ENCODE measurements at places on chromosomes 2 and 18. TPM values are rescaled to one million over a fixed set of nuclear protein-coding genes. Genes with fewer than 3 reads are reported as not detected.

GRCh38 chr2:42613281-42614064, 45.0 kb downstream of the MTA3 start:
- no peak for DNase-seq

- DNase-seq = no peak
Observed at GRCh38 chr2:38775921-38776225, 2.1 kb upstream of the GEMIN6 start.

DNA sequence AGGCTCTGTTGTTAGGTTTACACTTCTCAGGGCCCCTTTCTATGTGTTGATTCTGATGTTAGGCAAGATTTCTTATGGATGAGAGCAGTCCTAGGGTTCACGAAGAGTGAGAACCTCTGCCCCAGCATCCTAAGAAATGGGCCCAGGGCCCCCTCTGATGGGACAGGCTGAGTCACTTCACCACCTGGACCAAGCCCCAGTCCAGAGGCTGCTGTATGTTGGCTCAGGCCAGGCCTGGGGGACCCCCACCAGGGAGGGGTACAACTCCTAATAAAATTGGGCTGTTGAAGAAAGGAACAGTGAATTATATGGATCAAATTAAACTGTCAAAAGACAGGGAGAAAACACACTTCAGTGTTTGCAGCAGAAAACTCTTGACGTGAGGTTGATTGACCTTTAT, 365.9 kb upstream of the HS6ST1 start:
- no peak for DNase-seq

- no peak for DNase-seq
Observed at GRCh38 chr2:203718087-203718486, 11.6 kb downstream of the CD28 start.

DNA sequence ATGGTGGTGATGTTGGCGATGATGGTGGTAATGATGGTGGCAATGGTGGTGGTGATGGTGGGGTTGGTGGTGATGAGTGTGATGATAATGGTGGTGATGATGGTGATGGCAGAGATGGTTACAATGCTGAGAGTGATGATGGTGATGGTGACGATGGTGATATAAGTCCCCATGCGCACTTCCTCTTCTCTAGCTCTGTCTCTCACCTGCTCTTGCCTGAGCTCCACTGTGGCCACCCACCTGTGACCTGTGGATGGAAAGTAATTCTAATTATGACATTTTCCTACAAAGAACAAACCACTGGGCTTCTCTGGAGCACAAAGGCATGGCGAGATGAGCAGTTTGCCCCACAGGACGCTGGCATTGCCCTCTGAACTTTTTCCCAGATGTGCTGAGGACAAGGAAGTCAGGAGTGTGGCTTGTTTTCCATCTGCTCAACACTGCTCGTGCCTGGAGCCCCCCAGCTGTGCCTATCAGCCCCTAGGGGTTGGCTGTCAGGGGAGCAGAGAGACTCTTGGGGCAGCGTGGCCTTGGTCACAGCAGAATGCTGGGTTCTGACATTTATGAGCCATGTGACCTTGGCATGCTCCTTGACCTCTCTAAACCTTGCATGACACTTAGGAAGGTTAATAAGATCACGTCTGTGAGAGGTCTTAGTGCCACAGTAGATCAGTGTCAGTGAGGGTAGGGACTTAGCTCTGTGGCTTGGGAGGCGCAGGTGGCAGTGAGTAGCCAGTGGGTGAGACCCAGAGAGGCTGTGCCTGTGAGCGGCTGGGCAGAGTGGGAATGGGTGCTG, 68.4 kb downstream of the RRM2 start:
- no peak for DNase-seq

DNA sequence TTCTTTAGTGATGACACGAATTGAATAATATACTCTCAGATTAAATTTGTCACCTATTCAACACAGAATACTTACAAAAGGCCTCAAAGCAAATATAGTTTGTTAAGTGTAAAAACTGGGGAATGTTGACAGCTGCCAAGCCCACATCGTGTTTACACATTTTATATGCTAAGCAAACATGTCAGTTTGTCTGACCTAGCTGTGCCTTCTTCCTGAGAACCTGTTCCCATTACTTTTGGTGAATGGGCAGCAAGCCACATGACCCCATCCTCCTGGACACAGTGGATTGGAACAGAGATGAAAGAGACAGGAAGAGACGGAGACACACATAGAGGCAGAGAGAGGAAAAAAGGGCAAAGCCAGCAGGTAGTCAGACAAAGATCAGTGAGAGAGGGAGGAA, 22.9 kb upstream of the CUL3 start:
- DNase-seq = no peak

- no peak for DNase-seq
Observed at GRCh38 chr2:215929602-215930335, 83.6 kb downstream of the MREG start.

- no peak for DNase-seq
Observed at GRCh38 chr2:27929916-27930486, 39.5 kb downstream of the BABAM2 start.

DNA sequence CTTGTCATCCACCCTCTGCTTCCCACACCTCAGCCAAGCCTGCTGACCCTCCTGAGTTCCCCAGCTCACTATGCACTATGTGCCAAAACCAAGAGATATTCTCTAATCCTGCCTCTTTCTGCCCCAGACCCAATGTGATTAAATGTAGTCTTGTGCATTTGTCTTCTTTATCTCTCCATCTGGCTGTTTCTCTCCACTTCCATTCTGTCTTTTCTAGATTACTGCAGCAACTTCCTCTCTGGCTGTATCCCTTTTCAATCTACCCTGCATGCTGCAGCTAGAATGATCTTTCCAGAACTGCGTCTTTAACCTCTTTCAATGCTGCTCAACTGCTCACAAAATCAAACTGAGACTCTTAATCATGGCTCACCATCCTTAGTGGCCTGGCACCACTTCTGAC, 164.1 kb downstream of the GALNT14 start:
- no peak for DNase-seq

DNA sequence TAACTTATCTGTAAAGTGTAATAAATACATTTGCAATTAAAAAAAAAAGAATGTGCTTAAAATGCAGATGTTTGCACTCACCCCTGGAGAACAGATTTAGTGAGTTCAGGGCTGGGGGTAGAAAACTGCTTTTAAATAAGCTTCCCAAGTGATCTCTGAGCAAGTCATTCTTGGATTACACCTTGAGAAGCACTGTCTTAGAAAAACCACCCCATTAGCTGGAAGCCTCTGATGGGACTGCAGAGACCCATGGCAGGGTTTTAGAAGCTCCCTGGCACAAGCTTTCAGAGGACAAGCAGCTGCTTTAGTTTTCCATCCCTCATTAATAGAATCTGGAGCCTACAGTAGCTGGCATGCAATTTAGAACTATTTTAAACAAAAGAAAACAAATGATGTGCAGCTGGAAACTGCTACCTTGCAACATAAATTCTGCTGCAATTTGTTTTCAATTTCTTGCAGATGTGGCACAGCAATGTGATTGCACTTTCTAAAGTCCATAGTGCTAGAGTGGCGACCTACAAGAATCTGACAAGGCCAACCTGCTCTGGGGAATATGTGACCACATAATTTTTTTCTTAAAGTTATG, 141.5 kb downstream of the CDC42EP3 start:
- no peak for DNase-seq

DNA sequence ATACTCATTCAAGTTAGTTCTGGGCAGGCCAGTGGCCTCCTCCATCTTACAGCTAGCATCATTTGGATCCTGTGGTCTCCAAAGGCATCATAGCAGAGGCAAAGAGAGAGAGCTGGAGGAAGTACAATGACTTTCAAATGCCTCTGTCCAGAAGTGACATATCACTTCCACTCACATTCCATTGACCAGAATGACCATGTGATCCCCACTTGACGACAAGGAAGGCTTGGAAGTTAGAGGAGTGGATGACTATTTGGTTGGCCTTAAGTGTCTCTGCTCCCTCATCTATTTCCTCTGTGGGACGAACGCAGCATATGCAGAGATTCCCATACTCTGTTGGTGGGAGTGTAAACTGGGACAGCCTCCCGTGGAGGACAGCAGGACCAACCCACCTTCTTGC, 27.8 kb upstream of the MLPH start:
- DNase-seq = no peak

DNA sequence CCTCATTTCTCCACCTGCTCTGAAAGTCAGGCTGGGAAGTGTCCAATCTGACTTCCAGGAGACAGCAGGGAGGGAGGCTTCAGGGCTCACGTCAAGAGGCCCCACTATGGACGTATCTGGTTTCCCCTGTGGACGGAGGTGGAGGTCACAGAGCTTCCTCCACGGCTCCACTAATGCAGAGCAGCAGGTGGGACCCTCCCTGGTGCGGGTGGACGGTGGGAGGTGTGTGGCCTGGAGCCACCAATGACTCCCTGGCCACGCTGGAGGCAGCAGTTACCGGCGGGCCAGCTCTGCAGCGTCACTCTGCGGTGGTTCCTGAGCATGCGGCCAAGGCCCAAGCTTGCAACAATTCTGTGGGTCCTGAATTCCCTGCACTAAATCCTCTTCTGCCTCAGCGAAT, 9.0 kb downstream of the CRACDL start:
- DNase-seq = no peak

- DNase-seq = no peak
Observed at GRCh38 chr2:101930847-101931246, 60.9 kb upstream of the IL1R2 start.

GRCh38 chr2:218756599-218757377, 25.2 kb upstream of the CYP27A1 start:
- DNase-seq = no peak

- no peak for DNase-seq
Observed at GRCh38 chr2:72992734-72993102, 75.4 kb downstream of the EMX1 start.

- no peak for DNase-seq
Observed at GRCh38 chr18:48756511-48757226, 194.1 kb downstream of the SMAD7 start.

- no peak for DNase-seq
Observed at GRCh38 chr2:70475266-70475665, 78.4 kb downstream of the TGFA start.

DNA sequence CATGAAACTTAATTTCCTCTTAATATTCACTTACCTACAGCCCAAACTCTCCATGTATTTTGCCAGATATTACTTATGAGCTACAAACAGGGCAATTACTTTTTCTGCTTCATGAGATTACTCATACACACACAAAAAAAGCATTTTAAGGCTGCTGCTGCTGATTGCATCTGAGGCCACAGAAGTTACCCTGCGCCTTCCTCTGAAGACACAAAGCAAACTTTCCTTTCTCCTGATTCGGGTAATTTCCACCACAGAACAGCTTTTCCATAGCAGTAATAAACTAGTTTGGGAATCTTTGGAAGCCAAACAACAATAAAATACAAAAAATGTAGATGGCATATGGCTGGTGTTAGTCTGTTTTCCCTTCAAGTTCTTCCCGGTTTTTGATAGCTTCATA, 6.2 kb downstream of the TTC32 start:
- DNase-seq = no peak

GRCh38 chr2:210839034-210839433, 282.6 kb downstream of the CPS1 start:
- no peak for DNase-seq

DNA sequence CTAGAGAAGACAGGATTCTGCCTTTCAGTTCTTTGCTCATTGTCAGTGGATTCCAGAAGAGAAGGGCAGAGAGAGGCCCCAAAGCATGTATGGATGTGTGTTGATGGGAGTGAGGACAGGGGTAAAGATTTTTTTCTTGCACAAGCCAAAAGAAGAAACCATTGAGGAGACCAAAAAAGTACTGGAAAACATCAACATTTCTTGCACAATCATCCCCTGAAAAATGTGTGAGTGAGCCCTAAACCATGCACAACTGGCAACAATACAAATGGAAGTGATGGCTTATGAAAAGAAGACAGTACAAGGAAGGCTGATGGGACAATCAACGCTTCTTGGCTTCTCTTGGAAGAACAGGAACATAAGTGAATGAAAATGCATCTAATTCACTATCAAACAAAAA, 5.6 kb upstream of the SMAD7 start:
- DNase-seq = no peak

DNA sequence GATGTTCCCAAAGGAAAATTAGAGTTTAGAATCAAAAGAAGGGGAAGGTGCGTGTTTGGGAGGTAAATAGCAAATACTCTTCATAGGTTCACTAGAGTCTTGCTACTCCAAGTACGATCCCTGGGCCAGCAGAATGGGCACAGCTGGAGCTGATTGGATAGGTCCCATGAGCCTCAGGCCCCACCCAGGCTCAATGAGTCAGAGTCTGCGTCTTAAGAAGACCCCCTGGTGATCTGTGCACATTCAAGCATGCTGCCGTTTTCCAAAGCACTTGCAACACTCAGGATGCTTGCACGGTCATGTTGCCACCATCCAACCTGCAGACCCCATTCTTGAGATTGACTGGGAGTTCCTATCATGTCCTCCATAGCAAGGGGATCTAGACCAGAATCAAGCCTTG, 40.5 kb downstream of the ABCG8 start:
- no peak for DNase-seq

DNA sequence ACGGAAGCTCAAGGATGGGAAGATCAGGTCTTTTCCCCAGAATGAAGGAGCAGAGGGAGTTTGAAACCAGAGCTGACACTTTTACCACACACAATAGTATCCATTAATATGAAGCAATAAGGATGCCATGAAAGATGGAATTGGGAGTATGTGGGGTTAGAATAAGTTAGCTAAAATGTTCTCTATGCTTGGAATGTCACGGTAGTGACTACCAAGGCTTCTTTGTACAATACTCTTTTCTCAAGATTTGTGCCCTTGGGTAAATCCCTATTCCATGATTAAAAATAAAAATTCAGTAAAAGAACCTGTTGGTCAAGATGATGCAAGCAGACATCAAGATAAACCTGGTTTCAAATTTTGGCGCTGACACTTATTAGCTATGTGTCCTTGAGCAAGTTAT, 75.0 kb downstream of the NRXN1 start:
- no peak for DNase-seq

DNA sequence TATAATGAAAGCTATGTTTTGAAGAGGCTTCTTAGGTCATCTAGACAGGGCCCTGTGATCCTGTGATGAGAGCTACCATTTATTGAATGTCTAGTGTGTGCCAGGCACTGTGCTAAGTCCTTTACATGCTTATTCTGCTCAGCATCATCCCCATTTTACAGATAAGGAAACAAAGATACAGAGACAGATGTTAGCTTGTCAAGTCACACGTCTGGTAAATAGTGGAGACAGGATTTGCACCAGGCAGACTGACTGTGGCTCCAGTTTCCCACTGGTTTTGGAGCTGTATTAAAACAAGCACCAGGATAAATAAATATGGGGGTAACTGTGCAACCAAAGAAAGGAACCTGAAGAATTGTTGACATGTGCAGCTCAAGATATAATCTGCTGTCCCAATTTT, 19.2 kb upstream of the EML6 start:
- DNase-seq = no peak

The OTOS gene
- total RNA-seq = not detected

The SKOR2 gene
- not detected for total RNA-seq

The MSTN gene
- not detected for total RNA-seq

The MRO gene
- total RNA-seq = 0.66 TPM

The DHRS9 gene
- total RNA-seq = 3.4 TPM

The DSG1 gene
- not detected for total RNA-seq

The FAHD2B gene
- total RNA-seq = 8.2 TPM

The IL1RL1 gene
- total RNA-seq = 2.5 TPM

The TMEFF2 gene
- not detected for total RNA-seq
